ENCODE measurements at places on chromosomes 1 and 21. TPM values are rescaled to one million over a fixed set of nuclear protein-coding genes. Genes with fewer than 3 reads are reported as not detected.

KIAA1614 gene
- total RNA-seq: 4.5 TPM

PRMT6 gene
- 32.2 TPM for total RNA-seq

AKR7A3 gene
- total RNA-seq: 0.28 TPM

GCSAML gene
- total RNA-seq: not detected

ARF1 gene
- 647 TPM for total RNA-seq

PRRX1 gene
- total RNA-seq: 101 TPM

PYHIN1 gene
- not detected for total RNA-seq

BRDT gene
- not detected for total RNA-seq
